Activated T-helper 1 cell treated with anti-CD3 and anti-CD28 coated beads, Interleukin-12 subunit alpha, Interleukin-12 subunit beta, Interleukin-2, Interleukin-4 antibody, amounts not matched to agents 30 ng/mL and 10 ng/mL and 1 ng/mL, durations not matched to agents 14 hours and 24 hours and 36 hours (primary cell): ENCODE measurements at places on chromosomes 4 and X. TPM values are rescaled to one million over a fixed set of nuclear protein-coding genes. Genes with fewer than 3 reads are reported as not detected.

Gene HDX
- total RNA-seq, result 1.9 and 2.7 TPM in 2 replicates

Gene F8A3
- 27.1 and 27.4 TPM in 2 replicates for total RNA-seq

Gene DIPK2B
- not detected in 2 replicates for total RNA-seq

Gene ABCG2
- total RNA-seq, result 0.34 TPM in 2 replicates

Gene UGT2B7
- not detected in 2 replicates for total RNA-seq

Gene EDA2R
- total RNA-seq, result 3.8 and 4.2 TPM in 2 replicates

Gene CNGA1
- not detected in 2 replicates for total RNA-seq

Gene FRMPD3
- total RNA-seq, result not detected in 2 replicates

Gene WDFY3
- total RNA-seq, result 0.39 and 1.1 TPM in 2 replicates

Gene ADAM29
- total RNA-seq, result not detected in 2 replicates

Gene SPIN2A
- 0.54 and 1.0 TPM in 2 replicates for total RNA-seq

Gene DTHD1
- 0.86 and 1.0 TPM in 2 replicates for total RNA-seq

Gene TCEAL6
- total RNA-seq, result not detected in 2 replicates

Gene PAGE2
- not detected in 2 replicates for total RNA-seq

Gene MAP9
- total RNA-seq, result 5.9 and 6.2 TPM in 2 replicates

Gene GCNA
- 4.3 and 4.8 TPM in 2 replicates for total RNA-seq

Gene PPARGC1A
- total RNA-seq, result not detected in 2 replicates

Gene FGFR3
- 0.29 and 0.39 TPM in 2 replicates for total RNA-seq

Gene PABPC1L2B
- total RNA-seq, result not detected in 2 replicates

Gene SERTM2
- total RNA-seq, result not detected in 2 replicates

Gene NUP62CL
- total RNA-seq, result 0.54 and 1.1 TPM in 2 replicates

Gene TMEM164
- total RNA-seq, result 17.9 and 19.1 TPM in 2 replicates

Gene FGF2
- 17.8 and 19.9 TPM in 2 replicates for total RNA-seq

Gene HSFX2
- total RNA-seq, result 0.41 TPM in 1 of 2 replicates, not detected in the other

Gene POU3F4
- total RNA-seq, result not detected in 2 replicates

Gene AKAP4
- total RNA-seq, result not detected in 2 replicates

Gene FSTL5
- not detected in 2 replicates for total RNA-seq

Gene RS1
- not detected in 2 replicates for total RNA-seq

Gene RAI2
- 0.10 and 0.17 TPM in 2 replicates for total RNA-seq

Gene MAGEB6B
- total RNA-seq, result not detected in 2 replicates

Gene RTL9
- total RNA-seq, result not detected in 2 replicates

Gene MAGEA8
- total RNA-seq, result not detected in 2 replicates

Gene CDS1
- total RNA-seq, result not detected in 2 replicates

Gene CLCN5
- total RNA-seq, result 2.8 and 5.5 TPM in 2 replicates

Gene CPEB2
- total RNA-seq, result 16.5 and 17.2 TPM in 2 replicates

Gene GATA1
- not detected in 2 replicates for total RNA-seq

Gene FABP2
- not detected in 2 replicates for total RNA-seq

Gene MND1
- total RNA-seq, result 12.5 and 13.5 TPM in 2 replicates

Gene MFAP3L
- 0.47 TPM in 2 replicates for total RNA-seq

Gene FAM9B
- not detected in 2 replicates for total RNA-seq

Gene CABS1
- total RNA-seq, result not detected in 2 replicates

Gene LDB2
- total RNA-seq, result not detected in 2 replicates

Gene SH3D19
- total RNA-seq, result not detected in 2 replicates

Gene UGT2B17
- total RNA-seq, result not detected in 2 replicates

Gene AFM
- total RNA-seq, result not detected in 2 replicates

Gene SLC25A5
- 471 and 477 TPM in 2 replicates for total RNA-seq
